ENCODE measurements at places on chromosomes 13 and 19.
A peak's percentile ranks its signal among the peaks of the same experiment; 100 is the strongest.

DNA sequence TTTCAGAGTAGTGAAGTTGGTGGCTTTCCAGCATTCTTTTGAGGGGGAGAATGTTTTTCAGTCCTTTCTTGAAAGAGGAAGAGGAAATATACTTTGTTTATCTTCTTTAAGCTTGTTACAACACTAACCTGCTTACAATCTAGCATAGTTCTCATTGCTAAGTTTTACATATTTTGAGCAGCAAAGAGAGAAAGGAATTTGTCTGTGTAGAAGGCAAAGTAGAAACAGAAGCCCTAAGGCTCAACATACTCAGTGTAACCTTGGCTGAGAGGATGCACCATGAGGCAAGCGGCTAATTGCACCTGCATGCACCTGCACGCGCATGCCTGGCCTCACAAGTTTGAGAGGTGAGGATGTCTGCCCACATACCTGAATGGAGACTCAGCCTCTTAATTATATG lies 2.2 kb downstream of the FRY start:
- DNase-seq, result no peak

- no peak for DNase-seq
Measured at GRCh38 chr13:83019986-83020385, 862.3 kb downstream of the SLITRK1 start.

DNA sequence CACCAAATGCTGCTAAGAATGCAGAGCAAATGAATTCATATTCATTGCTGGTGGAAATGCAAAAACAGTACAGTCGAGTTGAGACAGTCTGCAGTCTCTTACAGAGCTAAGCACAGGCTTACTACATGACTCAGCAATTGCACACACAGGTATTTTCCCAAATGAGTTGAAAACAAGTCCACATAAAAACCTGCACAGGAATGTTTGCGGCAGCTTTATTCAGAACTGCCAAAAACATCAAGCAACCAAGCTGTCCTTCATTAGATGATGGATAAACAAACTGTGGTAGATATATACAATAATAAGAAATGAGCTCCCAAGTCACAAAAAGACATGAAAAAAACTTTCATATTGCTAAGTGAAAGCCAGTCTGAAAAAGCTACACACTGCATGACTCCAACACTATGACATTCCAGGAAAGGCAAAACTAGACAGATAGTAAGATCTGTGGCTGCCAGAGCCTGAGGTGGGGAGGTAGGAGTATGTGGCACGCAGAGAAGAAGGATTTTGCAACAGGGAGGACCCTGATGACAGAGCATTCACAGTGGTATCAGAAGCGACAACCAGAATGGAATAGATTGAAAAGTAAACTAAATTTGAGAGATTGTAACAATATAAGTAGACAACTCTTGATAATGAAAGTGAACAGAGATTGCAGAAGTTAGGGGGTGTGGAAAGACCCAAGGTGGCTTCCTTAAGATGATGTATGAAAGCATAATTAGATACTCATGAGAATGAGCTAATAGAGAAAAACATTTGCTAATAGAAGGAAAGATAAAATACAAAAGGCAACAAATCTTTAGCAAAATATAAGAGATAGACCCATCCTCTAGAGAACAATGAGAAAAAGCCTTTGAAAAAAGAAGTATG lies 52.7 kb downstream of the TSC22D1 start:
- DNase-seq, result no peak

DNA sequence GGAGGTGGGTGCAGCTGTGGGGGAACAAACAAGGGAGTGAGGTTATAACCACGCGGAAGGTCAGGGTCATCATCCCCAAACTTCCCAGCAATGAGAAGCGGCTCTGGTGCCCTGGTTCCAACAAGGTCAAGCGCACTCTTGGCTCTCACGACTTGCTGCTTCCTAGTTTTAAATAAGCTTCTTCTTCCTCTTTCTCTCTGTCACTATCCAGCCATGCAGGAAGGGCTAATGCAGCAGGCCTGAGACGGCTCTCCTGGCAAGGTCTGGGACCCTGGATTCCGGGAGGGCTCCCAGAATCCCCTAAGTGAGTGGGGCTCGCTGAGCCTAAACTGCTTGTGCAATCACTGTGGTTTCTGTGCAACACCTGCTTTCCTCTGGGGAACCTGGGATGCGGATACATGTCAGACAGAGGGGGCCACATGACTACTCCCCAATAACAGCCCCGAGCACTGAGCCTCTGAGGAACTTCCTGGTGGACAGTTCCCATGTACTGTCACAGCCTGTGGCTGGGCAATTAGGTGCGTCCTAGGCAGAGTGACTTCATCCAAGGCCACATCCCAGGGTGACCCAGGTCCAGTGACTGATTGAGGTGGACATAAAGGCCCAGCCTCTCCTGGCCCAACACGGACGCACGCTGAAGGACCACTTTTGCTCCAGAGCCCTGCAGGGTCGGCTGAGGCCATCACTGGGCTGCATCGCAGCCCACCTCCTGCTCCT lies 24.2 kb downstream of the VRK3 start:
- DNase-seq, result no peak

- DNase-seq, result no peak
Measured at GRCh38 chr19:42057846-42058245, 12.2 kb downstream of the GRIK5 start.

DNA sequence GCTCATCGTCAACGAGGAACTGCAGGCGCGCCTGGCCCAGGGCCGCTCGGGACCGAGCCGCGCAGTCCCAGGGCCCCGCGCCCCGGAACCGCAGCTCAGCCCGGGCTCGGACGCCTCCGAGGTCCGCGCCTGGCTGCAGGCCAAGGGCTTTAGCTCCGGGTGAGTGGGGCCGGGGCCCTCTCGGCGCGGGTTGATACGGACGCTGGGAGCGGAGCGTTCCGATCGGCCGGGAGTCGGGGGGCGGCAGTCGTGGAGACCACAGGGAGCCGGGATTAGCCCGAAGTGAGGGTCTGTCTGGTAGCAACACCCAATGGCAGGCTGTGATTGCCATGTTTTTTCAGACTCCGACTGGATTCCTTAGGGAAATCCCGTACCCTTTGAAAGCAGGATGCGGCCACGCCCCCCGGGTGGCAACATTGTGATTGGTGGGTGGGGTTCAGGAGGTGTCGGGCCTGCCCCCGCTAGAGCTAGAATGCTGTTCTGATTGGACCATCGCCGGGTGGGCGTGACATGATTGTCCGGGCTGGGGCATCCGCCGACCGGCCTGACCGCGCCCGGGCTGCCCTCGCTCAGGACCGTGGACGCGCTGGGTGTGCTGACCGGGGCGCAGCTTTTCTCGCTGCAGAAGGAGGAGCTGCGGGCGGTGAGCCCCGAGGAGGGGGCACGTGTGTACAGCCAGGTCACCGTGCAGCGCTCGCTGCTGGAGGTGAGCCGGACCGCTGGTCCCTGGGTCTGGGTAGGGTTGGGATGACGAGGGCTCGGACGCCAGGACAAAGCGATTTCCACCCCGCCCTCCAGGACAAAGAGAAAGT lies 11.3 kb downstream of the EPS8L1 start:
- DNase-seq, result peak; percentile 37

DNA sequence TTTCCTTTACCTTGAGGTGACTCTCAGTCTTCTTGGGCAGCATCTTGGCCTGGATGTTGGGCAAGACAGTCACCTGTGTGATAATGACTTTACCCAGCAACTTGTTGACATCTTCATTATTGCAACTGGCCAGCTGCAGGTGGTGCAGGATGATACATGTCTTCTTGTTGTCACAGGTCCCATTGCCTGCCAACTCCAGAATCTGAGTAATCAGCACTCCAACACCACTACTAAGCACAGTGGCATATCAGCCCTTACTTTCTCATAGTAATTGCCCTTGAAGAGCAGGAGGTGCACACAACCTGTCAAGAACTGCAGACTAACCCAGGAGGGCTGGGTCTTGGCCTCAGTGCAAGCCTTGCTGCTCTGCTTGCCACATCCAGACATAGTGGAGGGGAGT lies 57.8 kb downstream of the CCNA1 start:
- no peak for DNase-seq

- peak; percentile 30 for DNase-seq
Measured at GRCh38 chr19:21569494-21569865, 64.1 kb downstream of the ZNF429 start.

GRCh38 chr13:94057618-94058186 lies 421.8 kb downstream of the DCT start:
- no peak for DNase-seq

- no peak for DNase-seq
Measured at GRCh38 chr13:69474011-69474685, 633.5 kb upstream of the ATXN8OS start.

GRCh38 chr19:7101498-7102253 lies 32.2 kb downstream of the ZNF557 start:
- no peak for DNase-seq

DNA sequence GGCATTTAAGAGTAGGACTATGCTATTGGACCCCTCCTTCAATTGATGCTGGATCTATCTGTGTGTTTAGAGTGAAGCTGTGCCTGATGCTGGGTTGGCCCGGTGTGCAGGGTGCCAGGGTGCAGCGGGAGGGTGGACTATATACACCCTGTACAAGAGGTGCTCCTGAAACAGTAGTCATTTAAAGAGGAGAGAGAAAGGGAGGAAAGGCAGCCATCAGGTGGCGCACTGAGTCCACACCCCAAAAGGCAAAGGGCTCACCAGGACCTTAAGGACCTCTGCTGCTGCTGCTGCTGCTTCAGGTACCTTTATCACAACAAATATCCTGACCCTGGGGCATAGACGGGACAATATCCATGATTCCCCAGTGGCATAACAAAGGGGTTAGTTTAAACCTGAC lies 39.4 kb downstream of the ZNF136 start:
- DNase-seq, result peak; percentile 8

GRCh38 chr13:63190219-63190618 lies 1774.6 kb upstream of the PCDH20 start:
- DNase-seq, result no peak

DNA sequence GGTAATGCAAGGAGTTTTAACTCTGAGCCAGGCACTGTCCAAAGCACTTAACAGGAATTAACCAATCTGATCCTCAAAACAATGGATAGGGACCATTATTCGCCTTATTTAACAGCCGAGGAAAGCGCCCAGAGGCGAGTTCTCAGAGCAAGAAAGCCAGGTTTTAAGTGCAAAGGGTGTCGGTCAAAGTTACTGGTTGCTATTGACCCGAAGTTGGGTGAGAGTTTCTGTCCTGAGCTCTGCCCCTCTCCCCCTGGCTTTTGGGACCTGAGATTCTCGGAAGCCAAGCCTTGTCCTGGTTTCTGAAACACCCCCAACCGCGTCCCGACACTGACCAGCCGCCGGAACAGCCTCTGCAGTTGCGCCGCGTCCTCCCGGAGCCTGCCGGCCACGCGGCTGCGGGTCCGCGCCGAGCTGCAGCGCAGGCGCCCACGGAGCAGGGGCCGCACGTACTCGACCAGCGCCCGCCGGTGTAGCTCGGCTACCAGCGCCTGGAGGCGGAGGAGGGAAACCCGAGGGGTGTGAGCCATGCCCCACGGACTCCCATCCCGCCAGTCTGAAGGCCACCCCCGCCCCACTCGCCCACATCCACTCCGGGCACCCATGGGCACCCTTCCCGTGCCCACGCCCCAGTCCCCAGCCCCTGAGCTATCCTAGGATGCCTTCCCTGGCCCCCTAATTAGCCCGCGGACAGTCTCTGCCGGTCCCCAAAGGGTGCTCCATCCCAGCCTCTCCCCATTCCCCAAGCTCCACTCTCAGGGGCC lies 27.8 kb downstream of the EXOC3L2 start:
- DNase-seq, result no peak

GRCh38 chr19:29564574-29565005 lies 38.8 kb downstream of the VSTM2B start:
- DNase-seq, result no peak

DNA sequence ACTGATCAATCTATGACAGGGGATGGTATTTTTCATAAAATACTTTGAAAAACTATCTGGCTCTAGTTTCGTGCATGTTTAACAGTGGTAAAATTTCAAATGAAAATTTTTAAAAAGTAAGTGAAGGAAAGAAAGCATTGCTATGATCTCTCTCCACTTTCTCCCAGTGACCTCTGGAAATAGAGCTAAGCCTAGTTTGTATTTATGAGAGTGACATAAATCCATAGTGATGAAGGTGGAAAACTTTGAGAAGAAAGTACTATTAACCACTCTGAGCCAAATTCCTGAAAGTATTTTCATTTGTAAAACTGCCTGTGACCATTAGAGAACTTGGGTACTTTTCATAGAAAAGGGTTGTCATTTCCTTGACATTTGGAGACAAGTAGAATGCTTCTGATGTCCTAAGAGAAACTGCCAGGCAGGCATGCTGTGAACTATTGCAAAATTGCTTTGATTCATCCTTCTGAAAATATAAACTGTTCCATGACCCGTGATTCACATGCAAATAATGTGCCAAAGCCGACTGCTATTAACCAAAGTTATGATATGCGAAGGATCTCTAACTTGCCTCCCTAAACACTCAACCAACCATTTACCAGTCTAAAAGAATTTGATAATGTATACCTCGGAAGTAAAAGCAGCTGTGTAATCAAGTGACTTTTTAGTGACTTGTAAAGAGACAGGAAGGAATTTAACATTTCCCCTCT lies 133.2 kb downstream of the VWA8 start:
- DNase-seq, result no peak

DNA sequence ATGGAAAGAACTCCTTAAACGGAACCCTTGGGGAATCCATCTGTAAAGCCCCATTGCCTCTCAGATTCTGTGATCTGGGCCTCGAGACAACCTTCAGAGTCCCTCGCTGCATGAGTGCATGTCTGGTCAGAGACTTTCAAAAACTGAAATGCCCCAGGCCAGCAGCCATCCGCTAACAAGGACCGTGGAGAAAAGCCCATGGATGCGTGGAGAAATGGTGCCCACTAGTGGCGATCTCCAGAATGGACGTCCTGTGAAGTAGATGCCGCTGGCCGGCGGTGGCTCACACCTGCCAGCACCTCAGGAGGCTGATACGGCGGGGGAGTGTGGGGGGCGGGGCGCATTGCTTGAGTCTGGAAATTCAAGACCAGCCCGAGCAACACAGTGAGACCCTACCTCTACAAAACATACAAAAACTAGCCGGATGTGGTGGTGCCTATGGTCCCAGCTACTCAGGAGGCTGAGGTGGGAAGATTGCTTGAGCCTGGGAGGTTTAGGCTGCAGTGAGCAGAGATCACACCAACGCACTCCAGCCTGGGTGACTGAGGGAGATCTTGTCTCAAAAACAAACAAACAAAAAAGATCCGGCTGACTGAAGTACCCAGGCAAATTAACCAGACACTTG lies 7.9 kb upstream of the CDC16 start:
- peak; percentile 74 for DNase-seq

DNA sequence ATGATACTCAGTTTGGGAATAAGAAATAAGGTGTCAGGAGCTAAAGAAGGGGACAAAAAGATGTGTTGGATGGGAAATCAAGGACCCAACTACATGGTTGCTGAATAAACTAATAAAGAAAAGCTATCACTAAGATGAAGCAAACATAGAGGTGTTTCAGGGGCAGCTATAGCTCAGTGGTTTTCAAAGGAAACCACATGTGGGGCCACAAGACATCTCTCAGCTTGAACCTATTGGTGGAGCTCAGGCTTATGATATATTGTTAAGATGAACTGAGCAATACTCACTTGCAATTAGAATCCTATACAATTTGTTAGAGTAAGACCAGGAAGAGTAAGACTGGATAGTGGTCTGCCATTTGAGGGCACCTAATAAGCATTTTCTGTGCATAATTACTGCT lies 45.1 kb upstream of the SPRY2 start:
- no peak for DNase-seq

Data from T-helper 2 cell treated with Interferon-gamma antibody and Interleukin-4, amounts not matched to agents 5 μg/mL and 100 μg/mL, for 36 hours (primary cell).